Stimulated activated CD4-positive, alpha-beta T cell treated with anti-CD3 and anti-CD28 coated beads, TNF-alpha, amount 100 ng/mL, for 48 hours (primary cell): ENCODE measurements at places on chromosomes 16 and 17.

GRCh38 chr16:7025616-7026190 is 306.9 kb upstream of the RBFOX1 start:
- peak; percentile 20 for DNase-seq

GRCh38 chr17:1076299-1076981 is 79.5 kb downstream of the TIMM22 start:
- no peak for DNase-seq

- no peak for DNase-seq
These were observed 340.3 kb downstream of the FOXL1 start for GRCh38 chr16:86918637-86919036.

DNA sequence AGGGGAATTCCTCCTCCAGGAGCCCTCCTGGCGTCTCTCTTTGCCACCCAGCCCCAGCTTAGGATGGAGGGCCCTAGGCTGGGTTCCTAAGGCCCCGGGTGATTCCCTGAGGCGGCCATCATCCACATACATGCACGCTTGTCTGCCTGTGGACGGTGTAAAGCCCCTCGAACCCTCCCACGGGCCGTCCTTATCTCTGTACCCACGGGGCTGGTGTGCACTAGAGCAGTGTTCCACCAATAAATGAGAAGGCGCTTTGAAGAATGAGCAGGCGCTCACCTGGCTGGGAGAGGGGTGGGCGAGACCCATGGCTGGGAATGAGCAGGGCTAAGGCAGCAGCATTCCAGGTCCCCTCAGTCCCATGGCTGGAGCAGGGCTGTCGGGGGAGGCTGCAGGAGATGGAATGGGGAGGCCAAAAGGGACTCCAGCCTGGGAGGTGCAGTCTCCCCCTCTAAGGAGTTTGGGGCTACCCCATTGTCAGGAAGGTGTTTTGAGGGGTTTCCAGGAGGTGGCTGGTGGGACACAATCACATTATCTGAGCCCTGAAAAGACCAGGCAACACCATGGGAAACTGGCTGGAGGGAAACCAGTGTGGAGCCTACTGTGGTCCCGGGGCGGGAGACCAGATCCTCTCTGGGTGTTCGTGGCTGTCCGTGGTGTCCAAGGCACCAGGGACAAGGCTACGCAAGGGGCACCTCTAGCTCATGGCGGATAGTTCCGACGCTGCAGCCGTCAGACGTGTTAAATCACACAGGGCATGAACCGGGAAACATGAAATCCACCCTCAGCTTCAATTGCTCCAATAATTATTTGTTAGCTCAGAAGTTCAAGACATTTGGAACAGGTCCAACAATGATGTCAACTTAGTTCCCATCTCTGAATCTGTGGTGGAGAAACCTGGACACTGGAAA is 87.5 kb upstream of the DNAH17 start:
- no peak for DNase-seq

DNA sequence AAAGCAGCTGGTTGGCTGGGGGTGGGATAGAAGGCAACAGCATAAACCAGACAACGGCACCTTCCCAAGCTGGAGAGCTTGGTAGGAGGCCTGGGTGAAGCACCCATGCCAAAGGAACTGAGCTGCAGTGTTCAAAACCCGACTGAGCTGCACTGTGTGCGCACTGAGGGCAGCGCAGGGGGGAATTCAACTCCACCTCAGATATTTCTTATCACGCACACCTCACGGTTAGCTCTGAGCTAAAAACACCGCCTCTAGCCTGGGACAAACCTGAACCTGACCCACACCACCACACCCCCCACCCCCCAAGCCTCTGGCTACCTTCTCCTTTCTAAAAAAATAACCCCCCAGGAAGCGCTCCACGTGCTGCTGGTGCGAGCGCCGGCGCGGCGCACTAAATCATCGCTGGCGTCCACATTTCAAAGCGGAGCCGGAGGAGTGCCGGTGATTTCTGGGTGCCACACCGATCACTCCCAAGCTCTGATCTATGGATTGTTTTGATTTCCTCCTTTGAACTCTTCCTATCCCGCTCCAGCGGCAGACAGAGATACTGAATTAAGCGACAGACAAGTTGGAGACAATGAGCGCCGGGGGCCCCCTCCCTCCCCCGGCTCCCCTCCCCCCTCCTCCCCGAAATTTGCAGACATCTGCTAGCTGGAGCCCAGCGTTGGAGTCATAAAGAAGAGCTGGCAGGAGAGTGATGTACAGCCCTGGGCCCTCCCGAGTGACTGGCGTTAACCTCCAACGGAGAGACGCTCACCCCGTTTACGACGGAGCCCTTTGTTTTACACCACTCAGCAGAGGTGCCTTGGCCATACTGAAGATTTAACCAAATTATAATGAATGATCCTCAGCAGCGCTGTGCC is 85.0 kb downstream of the NOG start:
- DNase-seq = no peak
